NCI-H524 (cell line): ENCODE measurements at places on chromosomes 16 and 17.

- DNase-seq: no peak
These were observed 52.8 kb downstream of the CDH11 start for GRCh38 chr16:65069065-65069464.

GRCh38 chr16:78842950-78843349, 743.5 kb downstream of the WWOX start:
- DNase-seq: no peak

DNA sequence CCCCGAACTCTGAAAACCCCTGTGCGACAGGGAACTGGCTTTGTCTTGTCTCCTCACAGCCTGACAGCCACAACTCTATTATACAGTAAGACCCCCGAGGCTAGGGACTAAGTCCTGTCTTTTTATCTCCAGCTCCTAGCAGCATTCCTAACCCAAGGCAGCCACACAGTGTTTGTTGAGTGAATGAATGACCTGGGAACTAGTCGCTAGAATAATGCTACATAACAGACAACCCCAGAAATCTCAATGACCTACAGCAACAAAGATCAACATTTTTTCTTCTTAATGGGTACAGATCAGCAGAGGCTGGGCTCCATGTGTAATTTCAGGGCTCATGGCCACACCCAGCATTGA, 71.4 kb upstream of the TNRC6C start:
- DNase-seq: no peak

GRCh38 chr16:26993511-26993910, 73.2 kb upstream of the C16orf82 start:
- no peak for DNase-seq

- no peak for DNase-seq
These were observed 1145.5 kb downstream of the CDH11 start for GRCh38 chr16:63976345-63976744.

GRCh38 chr16:21600031-21600773, 825 bp downstream of the METTL9 start:
- DNase-seq: peak; percentile 46

DNA sequence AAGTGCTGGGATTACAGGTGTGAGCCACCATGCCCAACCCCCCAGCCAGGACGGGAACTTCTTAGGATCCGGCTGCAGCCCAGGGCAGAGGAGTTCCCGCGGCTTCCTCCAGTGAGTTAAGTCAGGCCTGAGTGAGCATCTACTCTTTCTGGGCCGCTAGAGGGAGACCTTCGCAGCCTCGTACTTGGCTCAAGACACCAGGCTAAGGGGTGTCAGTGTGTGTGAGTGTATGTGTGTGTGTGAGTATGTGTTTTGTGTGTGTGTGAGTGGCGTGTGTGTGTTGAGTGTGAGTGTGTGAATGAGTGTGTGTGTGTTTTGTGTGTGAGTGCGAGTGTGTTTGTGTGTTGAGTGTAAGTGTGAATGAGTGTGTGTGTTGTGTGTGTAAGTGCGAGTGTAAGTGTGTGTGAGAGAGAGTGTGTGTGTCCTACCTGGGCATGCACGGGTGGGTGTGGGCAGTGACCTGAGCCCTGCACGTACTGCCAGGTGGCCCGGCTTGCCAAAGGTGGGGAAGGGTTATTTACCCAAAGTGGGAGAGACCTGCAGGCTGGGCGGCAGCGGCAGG, 58.5 kb downstream of the TMEM235 start:
- DNase-seq: peak; percentile 82
